Activated T-helper 1 cell treated with Interleukin-2 at 50 U/mL for 16 hours (primary cell): ENCODE measurements at places on chromosomes 4 and X.

DNA sequence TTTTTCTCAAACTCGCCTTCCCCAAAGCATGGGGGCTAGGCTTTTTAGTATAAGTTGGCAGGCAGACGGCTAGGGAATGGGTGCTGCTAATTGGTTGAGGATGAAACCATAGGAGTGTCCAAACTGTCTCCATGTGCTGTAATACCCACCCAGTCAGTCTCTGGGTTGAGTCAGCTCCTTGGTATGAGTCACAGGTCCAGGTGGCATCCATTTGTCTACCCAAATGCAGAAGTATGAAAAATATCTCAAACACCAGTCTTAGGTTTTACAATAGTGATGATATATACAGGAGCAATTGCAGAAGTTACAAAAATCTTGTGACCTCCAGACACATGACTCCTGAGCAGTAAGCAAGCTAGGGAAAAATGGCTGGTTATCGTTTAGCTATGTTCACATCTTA, 27.4 kb upstream of the CCSER1 start:
- DNase-seq = no peak

DNA sequence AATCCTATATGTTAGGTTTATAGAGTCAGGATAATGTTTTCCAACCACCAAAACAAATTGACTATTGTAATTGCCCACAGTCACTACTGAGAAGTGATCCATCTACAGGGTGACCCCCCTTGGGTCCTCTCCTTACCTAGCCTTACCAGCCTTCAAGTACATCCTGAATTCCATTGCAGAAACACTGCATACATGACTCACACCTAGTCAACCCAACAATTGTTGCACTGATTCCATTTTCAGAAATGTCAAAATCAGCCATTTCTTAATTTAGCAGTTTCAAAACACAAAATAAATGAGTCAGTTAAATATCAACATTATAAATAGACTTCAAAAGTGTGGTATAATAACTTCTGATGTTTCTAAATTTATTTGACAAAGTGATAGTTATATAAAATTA, 106.3 kb upstream of the TNIP3 start:
- no peak for DNase-seq

- DNase-seq = no peak
These were observed 191.2 kb downstream of the BANK1 start for GRCh38 chr4:101981756-101982155.

- no peak for DNase-seq
These were observed 236.1 kb downstream of the SPRY1 start for GRCh38 chr4:123632693-123633030.

- no peak for DNase-seq
These were observed 66.6 kb downstream of the SNX25 start for GRCh38 chr4:185276036-185276435.

DNA sequence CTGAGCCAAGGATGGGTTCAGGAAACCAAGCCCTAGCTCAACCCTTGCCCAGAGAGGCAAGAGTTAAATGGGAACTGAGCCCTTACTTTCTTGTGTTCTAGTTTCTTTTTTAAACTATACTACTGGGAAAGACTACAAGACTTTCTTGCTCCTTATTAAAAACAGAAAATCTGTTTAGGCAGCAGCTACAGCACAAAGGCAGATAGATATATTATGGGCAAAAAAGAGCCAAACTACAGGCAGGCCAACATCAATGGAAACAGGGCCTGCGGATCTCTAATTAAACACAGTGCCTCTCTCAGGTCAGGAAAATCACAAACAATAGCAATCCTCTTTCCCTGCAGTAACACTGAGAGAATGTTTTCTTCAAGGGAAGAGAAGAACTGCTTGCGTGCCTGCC, 226.0 kb downstream of the LDB2 start:
- DNase-seq = no peak

DNA sequence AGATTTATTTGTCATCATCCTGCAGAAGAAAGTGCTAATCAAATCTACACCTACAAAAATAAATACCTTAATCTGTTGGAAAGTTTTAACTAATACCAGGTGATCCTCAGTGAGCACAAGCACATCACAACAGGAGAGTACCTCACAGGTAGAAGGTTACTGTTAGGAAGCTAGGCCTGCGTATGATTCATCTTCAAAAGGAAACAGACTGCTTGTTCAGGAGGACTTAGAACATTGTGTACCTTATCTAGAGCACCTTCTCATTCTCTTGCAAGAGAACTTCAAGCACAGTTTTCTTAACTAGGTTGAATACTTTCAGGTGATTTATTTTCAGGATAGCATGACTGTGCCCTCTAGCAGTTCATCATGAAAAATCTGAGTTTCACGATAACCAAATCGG, 54.2 kb downstream of the MND1 start:
- DNase-seq = no peak

GRCh38 chr4:76716658-76717057, 181.3 kb downstream of the SOWAHB start:
- DNase-seq = no peak

DNA sequence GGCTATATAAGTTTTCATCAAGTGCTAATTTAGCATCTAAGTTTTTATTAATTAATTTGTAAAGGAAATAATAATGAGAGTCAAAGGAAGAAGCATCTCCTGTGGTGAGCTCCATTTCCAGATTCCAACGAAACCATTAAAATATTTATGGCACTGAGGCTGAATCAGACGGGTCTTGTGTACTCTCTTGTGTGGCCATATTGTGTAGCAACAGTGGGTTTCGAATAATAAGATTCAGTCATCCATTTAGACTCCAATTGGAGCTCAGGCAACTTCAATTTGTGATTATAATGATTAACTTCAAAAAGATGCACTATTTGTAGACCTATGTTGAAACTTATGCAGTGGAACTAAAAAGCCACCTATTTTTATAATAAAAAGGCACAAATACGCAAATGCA, 82.4 kb downstream of the SNCA start:
- no peak for DNase-seq

DNA sequence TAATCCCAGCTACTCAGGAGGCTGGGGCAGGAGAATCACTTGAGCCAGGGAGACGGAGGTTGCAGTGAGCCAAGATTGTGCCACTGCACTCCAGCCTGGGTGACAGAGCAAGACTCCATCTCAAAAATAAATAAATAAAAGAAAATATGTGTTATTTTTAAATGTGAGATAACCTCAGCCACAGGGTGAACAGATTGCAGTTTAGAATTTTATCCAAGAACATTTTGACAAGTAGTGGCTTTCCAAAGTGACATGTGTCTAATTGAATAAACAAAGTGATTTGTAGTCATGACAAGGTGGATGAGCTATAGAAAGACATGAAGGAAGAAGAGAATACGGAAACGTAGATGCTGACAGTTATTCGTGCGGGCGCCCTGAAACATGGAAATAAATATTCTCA, 176.1 kb downstream of the DCTD start:
- DNase-seq = no peak

- DNase-seq = no peak
These were observed 7.7 kb downstream of the ENOX2 start for GRCh38 chrX:130895299-130895698.

- no peak for DNase-seq
These were observed 81.9 kb upstream of the PDHA2 start for GRCh38 chr4:95758001-95758400.

- DNase-seq = no peak
These were observed 84.6 kb upstream of the PACRGL start for GRCh38 chr4:20615486-20616260.

GRCh38 chr4:47451657-47452056, 11.8 kb downstream of the COMMD8 start:
- DNase-seq = no peak

- DNase-seq = no peak
These were observed 81.9 kb downstream of the HMGB2 start for GRCh38 chr4:173252024-173252935.

DNA sequence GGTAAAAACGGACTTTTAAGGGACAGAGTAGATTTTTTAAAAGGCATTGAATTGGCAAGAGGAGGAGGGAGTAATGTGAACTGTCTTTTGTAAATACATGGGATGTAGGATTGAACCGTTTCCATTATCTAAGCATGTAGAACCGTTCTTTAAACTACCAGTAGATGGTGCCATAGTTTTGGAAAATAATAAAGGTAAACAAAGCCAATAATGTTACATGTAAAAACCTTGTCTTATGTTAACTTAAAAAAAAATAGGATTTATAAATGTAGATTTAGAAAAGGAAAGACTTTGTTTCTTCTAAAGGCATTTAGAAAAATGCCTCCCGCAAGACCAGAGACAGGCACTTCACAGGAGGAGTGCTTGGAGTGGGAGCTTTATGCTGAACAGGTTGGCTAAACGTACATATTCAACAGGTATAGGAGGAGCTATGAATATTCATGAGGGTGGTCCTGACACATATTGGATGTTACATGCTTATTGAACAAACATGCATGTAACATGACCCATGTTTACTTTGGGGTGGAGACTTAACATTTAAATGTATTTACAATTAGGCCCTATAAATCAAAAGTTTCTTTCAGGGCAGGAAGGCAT, 45.5 kb upstream of the FAM241A start:
- DNase-seq = no peak

GRCh38 chrX:53263597-53264094, 17.7 kb downstream of the IQSEC2 start:
- no peak for DNase-seq

GRCh38 chr4:28555866-28556265, 1695.2 kb downstream of the STIM2 start:
- DNase-seq = no peak

DNA sequence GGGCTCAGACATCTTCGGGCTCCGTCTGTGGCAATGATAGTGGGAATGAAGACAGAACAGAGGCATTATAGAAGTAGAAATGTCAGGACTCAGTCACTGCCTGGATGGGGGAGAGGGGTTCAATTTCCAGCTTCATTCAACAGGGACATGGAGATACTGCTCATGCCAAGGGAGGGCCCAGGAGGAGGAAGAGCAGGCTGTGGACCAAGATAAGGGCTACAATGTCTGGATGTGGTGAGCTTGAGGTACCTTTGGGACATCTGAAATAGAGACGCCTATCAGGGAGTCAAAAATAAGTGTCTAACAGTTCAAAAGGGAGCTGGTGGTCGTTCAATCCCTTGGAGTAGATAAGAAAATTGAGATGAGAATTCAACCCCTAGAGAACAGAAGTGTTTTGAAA, 34.5 kb downstream of the ELF4 start:
- DNase-seq = no peak

GRCh38 chr4:39020130-39020529, 12.1 kb downstream of the TMEM156 start:
- DNase-seq = no peak

DNA sequence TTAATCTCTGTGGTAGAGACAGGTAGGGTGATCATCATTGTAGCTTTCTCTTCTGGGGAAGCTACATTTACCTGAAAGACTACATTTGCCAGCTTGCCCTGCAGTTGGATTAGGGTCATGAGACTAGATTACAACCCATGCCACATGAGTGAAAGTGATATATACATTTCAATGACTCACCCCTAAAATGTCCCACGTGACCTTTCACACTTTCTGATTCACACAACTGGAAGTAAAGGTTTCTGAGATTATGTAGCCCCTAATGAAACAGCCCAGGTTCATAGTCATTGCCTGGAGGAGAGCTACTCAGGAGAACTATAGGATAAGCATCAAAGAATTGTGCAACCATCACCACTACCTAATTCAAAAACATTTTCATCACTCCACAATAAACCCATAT, 17.8 kb downstream of the PDCL2 start:
- no peak for DNase-seq

GRCh38 chrX:123193101-123193500, 9.0 kb downstream of the GRIA3 start:
- no peak for DNase-seq

DNA sequence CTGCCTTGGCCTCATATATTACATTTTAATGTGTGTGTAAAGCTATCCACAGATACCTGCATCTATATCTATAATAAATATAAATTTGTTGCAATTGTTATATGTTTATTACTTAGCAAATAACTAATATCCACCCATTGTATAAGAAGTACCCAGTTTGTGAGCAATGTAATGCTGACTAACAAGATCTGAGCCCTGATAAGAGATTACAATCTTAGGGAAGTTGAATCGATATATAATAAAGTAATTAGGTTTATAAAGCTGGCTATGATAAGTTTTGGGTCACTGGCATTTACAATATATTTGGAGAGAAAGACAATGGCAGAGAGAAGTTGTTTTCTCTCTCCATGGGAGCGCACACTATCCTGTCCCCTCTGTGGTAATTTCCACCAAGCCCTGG, 280.6 kb downstream of the NR3C2 start:
- no peak for DNase-seq

DNA sequence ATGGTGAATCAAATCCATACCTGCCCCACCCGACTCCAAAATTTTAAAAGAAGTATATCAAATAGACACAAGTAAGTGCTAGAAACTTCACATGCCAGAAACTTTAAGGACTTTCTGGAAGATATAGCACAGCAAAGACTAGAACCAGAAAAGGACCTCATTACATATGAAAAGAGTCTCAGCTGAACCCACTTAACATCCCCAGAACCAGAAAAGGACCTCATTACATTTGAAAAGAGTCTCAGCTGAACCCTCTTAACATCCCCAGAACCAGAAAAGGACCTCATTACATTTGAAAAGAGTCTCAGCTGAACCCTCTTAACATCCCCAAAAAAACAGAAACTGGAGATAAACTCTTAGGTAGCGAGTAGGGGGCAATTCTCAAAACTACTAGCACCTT, 32.3 kb downstream of the STPG2 start:
- DNase-seq = no peak

GRCh38 chrX:65488495-65488894, 46.1 kb downstream of the LAS1L start:
- no peak for DNase-seq
